ENCODE measurements at places on chromosomes 4 and X.

GRCh38 chr4:125994024-125994423 lies 679.3 kb downstream of the FAT4 start:
- DNase-seq, result no peak

DNA sequence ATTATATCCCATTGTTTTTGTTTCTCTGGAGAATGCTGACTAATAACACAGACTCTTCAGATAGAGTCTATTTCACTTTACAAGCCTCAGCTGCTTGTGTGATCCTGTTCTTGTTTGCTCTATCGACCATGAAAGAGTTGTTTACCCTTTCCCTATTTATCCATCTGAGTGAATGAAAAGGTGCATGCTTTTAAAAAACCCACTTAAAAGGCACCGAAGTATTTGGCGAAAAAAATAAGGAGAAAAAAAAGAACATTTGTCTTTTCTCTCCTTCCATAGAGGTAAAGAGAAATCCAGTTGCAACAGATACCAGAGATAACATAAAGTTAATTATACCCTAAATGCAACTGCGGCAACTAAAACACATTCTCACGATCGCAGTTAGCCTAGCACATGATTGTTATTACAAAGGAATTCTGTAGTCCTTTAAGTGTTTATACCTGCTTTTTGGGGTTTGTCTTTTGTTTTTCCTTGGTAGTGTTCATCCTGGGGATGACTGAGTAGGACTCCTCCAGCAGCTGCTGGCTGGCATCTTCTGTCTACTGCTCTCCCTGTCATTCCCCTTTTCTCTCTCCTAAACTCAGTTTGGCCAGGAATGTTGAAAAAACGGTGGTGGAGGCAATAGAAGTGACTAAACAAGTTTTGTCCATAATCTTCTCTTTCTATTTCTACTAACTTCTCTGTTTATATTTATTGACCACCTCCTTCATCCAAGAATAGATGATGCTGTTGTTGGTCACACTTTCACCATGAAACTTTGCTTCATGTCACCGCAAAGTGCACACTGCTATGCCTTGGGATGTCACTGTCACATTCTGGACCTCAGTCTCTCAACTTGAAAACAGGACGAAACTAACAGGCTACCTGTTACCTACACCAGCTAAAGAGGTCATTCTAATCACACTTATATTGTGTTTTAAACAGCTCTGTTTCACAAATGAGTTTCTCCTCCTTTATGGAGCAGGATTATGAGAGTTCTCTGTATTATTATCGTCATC lies 41.9 kb upstream of the FRAS1 start:
- DNase-seq, result no peak

GRCh38 chrX:23901805-23902204 lies 5.9 kb downstream of the APOO start:
- DNase-seq, result no peak

GRCh38 chrX:109785053-109785452 lies 52.0 kb upstream of the ACSL4 start:
- no peak for DNase-seq

GRCh38 chr4:56843421-56843899 lies 22.0 kb upstream of the SPINK2 start:
- DNase-seq, result no peak

DNA sequence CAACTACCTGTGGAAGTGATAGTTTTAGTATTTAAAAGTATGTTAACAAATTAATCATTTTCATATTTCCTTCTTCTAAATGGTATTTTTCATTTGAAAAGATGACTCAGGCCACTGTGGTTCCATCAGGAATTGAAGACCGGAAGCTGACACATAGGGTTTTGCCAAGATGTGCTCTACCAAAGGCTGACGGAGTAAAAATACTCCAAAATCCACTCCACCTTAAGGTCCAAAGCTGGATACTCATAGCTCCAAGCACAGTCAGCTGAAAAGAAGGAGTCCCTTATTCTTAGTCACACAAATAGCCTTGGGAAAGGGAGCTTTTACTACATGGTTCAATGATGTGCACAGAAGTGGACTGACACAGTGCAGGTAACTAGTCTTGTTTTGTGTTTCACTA lies 472.0 kb downstream of the ARAP2 start:
- DNase-seq, result no peak

DNA sequence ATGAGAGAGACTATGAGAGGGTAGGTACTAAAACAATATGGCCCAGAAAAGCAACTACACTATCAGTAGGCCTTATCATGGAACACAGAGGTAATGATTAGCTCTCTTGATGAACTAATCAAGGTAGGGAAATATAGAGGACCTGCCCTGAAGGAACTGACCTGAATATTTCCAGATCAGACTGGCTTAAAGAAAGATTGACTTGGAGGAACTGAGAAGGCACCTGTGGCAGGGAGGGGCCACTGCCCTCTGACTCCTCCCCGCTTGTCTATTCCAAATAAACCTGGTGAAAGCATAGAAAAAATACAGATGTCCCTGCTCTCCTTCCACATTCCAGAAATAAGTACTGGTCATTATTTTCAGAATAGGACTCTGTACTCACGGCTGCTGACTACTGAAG lies 5.5 kb downstream of the RPS6KA6 start:
- no peak for DNase-seq

DNA sequence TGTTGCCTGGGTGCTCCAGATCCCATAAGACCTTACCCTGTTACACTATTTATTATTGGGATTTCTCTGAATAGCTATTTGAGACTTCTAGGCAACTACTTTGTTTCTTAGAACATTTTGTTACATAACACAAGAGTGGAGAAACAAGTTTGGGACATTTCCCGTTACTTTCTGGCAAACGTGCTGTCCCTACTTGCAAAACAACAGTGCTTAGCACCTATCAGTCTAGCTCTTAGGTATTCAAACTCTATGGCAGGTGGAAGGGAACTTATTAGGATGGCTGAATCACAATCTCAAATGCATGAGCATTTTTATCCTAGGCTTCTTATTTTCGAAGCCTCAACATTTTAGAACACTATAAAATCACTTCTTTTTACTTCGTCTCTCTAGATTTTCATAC lies 613.6 kb downstream of the DMD start:
- DNase-seq, result no peak

- DNase-seq, result no peak
Measured at GRCh38 chr4:41844327-41844726, 90.9 kb upstream of the TMEM33 start.

DNA sequence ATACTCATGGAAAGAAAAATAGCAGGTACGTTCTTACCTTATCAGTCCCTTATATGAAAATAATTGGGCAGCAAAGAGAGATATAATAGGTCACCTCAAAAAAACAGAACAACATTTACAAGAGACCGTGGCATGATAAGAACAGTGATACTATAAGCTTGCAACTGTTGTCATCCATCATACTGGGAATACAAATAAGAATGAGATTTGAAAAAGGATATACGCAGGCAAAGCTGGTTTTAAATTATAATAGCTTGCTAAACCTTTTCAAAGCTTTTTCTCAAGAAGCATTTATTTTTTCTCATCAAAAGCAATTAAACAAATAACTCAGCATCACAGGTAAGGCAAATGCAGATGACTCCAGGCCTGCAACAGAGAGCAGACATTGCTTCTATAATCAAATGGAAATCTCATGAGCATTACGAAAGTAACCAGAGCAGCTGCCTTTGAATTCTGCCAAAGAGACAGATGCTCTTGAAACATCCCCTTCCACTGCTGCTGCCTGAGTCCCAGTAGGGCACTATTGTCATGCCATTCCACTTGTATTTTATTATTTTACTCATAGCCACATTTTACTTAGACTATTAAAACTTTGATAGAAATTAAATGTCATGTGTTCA lies 620.6 kb upstream of the GNPDA2 start:
- DNase-seq, result no peak

DNA sequence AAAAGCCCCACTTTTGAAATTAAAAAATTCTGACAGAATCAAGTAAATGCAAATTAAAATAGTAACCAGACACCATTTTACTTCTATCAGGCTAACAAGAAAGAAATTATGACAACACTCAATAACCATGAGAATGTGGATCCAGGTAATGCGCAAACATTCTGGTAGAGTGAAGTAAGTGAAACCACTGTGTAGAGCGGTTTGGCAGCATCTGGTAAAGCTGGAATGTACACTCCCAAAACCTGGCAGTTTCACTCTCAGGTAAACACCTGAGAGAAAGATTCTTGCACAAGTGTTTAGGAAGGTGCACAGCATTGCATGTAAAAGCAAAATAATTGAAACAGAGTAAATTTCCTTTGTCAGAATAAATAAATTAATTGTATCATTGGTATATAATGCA lies 81.8 kb downstream of the TRIML1 start:
- no peak for DNase-seq

DNA sequence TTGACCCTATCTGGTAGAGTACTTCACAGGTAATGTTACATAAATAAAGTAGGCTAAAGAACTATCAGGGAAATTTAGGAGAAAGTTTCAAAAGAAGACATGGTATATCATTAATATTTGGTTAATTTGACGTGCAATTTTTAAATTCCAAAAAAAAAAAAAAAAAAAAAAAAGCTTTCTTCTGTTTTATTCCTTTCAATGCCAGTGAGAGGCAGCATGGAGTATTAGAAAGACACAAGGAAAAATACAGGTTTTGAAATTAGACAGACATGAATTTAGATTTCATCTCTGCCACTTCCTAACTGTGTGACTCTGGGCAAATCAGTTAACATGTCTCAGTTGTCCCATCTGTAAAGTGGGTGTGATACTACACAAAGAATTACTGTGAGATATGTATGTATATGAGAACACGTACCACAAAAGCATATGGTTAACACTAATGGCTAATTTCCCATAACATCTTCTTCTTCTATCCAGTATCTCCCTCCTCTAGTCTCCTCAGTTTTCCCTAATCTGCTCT lies 132.5 kb downstream of the GPC3 start:
- DNase-seq, result no peak

- no peak for DNase-seq
Measured at GRCh38 chr4:98645527-98645926, 12.9 kb downstream of the TSPAN5 start.

DNA sequence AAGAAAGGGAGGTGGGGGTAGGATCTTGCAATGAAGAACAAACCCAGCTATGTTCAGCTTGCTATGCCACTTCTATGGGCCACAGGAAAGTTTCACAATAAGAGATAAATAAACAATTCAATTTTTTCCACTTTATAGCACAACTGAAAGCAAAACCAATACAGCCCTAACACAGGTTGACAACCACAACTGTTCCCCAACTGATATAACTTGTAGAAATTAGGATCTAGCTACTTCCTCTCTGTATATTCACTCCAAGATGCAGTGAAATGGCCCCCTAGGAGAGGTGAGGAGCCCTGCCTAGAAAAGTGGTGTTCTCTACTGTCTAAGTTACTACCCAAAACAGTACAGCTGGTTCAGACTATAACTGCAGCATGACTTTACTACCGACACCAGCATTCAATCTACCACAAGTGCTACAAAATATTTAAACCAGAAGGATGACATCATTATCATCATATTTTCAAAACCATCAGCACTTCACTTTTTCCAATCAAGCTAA lies 77.0 kb downstream of the FBXW7 start:
- no peak for DNase-seq
